Mesendoderm (in vitro differentiated cells): ENCODE measurements at places on chromosomes 4 and X.

DNA sequence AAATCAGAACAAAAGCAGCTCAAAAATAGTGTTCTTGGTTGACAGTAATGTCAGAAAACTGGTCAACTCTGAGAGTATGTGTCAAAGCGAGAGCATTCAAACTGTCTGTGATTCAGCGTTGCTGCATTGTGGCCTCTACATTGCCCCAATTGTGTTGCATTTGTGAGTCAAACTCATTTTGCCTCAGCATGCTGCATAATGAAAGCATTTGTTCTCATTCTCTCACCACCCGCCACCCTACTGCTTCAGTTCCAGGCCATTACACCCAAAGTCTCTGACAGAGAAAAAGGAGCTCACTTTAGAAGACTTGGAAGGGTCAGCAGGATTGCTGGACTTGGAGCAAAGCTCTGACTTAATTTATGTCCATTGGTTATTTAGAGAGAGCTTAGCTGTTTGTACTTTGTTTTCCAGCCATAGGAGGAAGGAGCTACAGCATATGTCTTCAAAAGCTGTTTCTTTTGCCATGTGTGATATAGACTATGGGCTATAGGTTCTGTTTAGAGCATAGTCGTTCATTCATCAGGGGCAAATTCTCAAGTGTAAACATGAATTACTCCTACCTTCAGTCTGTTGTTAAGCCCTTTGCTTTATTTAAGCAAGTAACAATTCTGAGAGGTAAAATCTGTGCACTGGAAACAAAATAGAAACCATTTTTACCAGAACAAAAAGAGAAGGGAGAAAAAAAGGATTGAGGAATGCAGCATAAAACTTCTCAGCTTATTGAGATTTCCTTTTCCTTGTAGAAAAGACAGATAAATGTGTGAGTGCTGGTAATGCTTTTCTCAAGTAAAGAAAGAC, 153.4 kb upstream of the ANK2 start:
- peak; percentile 64 for DNase-seq

DNA sequence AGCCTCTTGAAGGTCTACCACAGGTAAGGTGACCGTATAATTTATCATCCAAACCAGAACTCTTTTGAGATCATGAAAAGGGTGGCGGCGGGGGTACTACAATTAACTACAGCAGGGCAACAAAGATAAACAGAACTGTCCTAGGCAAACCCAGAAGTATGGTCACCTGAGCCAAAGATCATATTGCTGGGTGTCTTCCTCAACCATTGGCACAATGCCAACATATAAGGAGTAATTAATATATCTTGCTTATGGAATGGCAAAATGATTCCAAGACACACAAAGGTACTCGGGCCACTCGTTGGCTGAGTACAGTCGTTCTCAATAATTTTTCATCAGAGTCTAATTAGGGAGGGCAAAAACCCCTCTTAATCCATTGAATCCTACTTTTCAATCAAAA, 273.3 kb downstream of the QDPR start:
- no peak for DNase-seq

DNA sequence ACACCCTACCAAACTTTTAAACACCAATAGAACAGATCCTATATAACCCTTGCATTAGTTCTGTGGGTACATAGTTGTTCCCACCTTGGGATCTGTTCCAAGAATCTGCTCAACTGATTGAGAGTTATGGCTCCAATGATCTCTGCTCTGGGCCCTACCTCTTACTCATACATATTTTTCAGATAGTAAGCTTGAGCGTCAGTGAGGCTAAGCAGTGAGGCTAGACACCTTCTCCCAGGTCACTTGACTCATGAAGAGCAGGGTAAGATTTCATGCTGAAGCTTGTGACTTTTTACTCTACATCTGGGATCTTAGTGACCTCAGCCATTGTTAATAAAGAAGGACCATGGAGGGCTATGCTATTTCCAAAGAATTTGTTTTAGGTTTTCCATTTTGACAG, 23.1 kb upstream of the TNIP3 start:
- DNase-seq, result no peak

DNA sequence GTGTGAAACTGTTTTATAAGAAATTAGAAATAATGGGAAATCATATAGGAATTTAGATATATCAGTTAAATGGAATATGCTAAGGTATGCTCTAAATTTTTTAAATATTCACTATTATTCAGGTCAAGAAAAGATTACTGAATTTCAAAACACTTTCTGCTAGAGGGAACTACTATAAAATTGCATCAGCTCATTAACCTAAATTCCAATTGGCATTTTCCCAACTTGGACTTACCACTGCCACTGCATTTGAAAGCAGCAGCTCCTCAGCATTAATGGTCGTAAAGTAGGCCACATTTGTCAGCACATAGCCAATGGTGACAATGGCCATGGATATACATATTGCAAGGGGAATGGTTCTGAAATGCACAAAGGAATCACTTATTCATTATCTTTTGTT, 57.3 kb downstream of the SLC7A11 start:
- DNase-seq, result no peak

GRCh38 chr4:32684160-32684559, 1964.0 kb downstream of the PCDH7 start:
- no peak for DNase-seq

GRCh38 chr4:1211891-1212545, 36.9 kb downstream of the CTBP1 start:
- DNase-seq, result no peak
